GM12892 (cell line): ENCODE measurements at places on chromosomes 5 and 9.

DNA sequence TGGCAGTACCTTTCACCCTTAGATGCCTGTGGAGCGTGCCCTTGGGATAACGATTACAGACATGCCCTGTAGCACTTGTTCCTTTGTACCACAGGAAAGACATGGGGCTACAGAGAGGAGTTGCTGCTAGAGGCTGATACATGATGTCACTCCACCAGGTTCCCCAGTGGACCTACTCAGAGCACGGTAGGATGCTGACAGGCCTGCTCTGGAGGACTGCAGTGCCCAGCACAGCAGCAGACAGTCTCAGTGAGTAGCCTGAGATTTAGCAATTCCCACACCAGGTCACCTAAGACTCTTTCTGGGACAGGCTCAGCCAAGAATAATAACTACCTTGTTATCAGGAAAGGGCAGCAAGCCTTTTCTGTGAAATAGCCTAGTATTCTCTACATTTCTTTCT is 28.8 kb downstream of the PDE4D start:
- DNase-seq, result no peak

DNA sequence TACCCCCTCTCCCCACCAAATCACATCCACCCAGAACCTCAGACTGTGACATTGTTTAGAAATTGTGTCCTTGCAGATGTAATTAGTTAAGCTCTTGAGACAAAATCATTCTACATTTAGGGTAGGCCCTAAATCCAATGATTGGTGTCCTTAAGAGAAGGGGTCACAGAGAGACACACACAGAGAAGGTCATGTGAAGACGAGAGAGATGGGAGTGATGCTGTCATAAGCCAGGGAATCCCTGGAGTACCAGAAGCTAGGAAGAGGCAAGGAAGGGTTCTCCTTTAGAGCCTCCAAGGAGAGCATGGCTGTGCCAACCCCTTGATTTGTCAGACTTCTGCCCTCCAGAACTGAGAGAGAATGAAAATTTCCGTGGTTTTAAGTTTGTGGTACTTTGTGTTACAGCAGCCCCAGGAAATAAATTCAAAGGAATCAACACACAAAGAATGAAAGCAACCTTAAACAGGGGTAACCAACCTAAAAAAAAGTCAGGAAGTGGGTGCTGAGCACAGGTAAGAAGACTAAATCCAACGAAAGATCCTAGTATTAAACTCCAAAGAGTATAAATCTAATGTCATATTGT is 33.6 kb downstream of the TIMD4 start:
- DNase-seq, result no peak

DNA sequence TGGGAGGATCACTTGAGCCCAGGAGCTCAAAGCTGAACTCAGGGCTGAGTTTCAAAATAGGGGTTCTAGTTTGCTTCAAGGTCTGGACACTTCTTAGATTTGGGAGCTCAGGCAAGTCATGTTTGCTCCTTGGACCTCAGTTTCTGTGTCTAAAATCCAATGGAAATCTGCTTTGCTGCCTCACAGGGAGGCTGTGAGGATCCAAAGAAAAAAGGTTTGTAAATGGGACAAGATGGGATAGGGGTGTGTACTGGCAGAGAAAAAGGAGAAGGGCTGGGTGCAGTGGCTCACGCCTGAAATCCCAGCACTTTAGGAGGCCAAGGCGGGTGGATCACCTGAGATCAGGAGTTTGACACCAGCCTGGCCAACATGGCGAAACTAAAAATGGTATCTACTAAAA is 39.6 kb upstream of the SH3PXD2B start:
- no peak for DNase-seq

GRCh38 chr9:132509928-132510874 is 72.2 kb upstream of the BARHL1 start:
- DNase-seq, result no peak

- DNase-seq, result no peak
Measured at GRCh38 chr5:176679365-176680225, 32.3 kb downstream of the TSPAN17 start.
